Kidney epithelial cell (primary cell): ENCODE measurements at places on chromosomes 2 and 18. TPM values are rescaled to one million over a fixed set of nuclear protein-coding genes. Genes with fewer than 3 reads are reported as not detected.

DNA sequence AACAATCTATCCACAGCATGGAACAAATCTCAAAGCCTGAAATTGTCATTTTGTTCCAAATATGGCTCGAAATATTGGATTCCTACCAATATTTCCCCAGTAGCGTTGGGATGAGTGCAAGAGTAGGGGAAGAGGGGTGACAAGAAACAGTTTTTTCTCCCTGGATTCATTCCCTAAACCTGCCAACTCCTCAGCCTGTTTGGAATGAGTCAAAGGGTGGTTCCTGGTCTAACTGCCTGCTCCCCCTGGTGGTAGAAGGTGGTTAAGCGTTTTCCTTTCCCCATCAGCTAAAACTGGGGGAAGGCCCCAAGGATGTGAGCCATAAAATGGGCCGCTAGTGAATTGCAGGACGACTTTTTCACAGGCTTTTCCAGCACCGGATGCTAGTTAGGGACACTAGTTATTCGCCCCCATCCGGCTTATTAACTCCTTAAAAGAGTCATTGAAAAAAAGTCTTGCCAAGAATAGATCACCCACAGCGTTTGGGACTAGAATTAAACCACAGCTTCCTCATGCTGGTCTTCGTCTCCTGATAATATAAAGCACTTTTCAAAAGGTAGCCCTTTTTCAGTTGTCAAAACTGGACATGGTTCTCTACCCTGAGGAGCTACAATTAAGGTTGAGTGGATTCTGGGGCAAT lies 72.5 kb downstream of the DHRS9 start:
- no peak for DNase-seq

GRCh38 chr2:53477517-53477916 lies 290.1 kb upstream of the CHAC2 start:
- no peak for DNase-seq

GRCh38 chr18:39380866-39381265 lies 1815.3 kb upstream of the CELF4 start:
- no peak for DNase-seq

Gene METAP1D
- 6.3 and 8.5 TPM in 2 replicates for total RNA-seq

Gene MRPL33
- total RNA-seq: 121 and 139 TPM in 2 replicates

Gene HES6
- 49.7 and 50.1 TPM in 2 replicates for total RNA-seq

GRCh38 chr2:106030287-106031268 lies 163.5 kb downstream of the UXS1 start:
- DNase-seq: no peak

Gene ATG9A
- total RNA-seq: 46.1 and 58.0 TPM in 2 replicates

Gene AQP12A
- not detected in 2 replicates for total RNA-seq

Gene ACTG2
- 0.27 and 2.1 TPM in 2 replicates for total RNA-seq

Gene ZSWIM2
- total RNA-seq: not detected in 2 replicates

Gene UCN
- total RNA-seq: 1.6 and 1.7 TPM in 2 replicates

- no peak for DNase-seq
These were observed 312.0 kb downstream of the CELF4 start for GRCh38 chr18:37253394-37254235.

DNA sequence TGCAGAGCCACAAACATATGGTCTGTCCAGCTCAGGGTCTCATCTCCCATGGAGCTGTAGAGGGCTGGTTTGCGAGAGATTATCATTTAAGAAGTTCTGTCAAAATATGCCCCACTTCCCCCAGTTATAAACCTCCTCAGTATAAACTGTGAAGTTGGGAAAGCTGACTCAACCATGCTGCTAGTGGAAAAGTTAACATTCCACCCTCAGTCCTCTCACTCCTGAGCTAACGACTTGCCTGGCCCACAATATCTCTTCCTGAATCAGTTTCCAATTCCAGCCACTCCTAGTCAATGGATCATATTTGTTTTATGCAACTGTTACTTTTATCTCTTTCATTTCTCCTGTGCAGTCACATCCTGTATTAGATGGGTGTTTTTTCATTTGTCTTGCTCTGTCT lies 326.2 kb downstream of the SETBP1 start:
- no peak for DNase-seq

DNA sequence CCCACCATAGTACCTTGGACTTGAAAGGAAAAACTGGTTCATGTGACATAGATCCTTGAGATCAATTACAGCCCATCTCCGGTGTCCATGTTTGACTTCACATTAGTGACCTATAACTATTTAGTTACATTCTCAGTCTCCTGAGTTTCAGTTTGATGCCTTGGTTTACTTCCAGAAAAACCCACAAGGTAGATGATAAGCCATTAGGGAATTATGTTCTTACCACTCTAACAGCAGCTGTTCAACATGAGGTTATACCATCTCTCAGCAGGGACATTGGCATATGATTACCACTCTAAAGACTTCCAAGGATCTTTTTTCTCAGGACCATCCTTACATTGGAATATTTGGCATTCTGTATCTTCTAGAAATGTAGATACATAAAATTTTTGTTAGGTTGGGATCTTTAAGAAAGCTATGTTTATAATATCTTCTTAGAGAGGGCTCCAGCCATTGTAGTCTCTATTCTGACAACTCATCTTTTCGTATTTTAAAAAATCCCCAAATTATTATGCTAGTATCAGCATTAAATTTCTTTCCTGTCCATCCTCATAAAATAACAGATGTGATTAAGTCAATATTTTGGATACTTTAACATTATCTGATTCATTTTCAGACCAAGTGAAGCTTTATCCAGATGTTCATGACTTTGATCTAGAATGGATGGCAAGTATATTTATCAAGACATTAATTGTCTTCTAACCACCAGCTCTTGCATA lies 258.9 kb downstream of the RDH14 start:
- DNase-seq: no peak

DNA sequence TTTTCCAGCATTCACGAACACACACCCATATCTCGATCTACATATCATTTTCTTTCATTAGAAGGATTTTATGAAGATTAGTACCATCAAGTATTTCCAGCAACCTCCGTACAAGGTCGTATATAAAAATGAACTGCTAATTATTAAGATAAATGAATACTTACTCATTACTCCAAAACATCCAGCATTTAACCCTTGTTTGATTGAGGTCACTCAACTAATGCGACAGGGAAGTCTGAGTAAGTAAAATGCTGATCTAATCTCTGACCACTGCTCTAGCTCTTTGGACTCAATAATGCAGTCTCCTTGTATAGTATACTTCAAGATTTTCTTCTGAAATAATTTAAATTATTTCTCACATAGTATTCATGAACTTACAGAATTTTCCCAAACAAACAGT lies 2.0 kb downstream of the ABHD3 start:
- DNase-seq: no peak

DNA sequence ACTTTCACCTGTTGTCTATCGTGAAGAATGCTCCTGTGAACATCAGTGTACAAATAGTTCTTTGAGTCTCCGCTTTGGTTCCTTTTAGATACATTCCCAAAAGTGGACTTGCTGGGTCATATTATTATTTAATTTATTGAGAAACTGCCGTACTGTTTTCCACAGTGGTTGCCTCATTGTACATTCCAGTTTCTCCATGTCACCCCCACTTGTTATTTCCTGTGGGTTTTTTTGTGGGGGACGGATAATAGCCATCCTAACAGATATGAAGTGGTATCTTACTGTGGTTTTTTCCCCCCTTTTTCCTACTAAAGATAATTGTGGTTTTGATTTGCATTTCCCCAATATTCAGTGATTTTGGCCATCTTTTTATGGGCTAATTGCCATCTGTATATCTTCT lies 53.8 kb downstream of the SMCHD1 start:
- no peak for DNase-seq

Gene CMPK2
- total RNA-seq: 9.0 and 9.8 TPM in 2 replicates

GRCh38 chr2:240572141-240573031 lies 4.1 kb downstream of the RNPEPL1 start:
- DNase-seq: no peak

DNA sequence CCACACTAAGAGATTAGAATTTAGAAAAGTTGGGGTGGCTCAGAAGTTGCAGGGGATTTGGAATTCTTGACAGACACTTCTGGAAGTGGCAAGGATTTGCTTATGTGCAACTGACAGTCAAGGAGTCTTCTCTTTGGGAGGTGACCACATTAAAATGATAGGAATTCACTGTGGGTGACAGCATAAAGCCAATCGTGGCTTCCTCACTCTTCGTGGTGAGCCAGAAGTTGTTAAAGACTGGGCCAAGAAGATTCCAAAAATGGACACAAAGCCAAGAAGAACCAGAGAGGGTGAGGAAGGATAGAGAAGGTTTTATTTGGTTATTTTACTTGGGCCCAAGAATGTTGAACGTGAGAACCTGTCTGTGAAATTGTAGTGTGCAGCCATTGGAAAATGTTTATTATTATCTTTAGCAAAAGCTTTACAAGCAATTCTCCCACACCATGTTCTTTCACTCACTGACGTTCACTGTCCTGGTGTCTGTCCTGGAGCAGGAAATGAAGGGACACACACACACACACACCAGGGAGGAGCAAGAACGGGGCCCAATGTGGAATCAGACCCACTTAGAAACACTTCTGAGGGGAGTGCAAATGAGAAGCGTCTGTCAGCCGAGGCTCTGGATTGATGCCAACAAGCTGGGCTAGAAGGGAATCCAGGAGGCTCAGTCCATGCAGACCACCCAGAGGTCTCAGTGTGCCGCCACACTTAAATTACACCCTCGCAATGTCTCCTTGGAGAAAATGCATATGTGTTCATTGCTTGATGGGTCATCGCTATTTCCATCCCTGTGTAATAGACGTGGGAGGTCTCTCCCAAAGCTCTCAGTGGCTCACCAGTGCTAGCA lies 37.2 kb downstream of the STEAP3 start:
- DNase-seq: no peak

DNA sequence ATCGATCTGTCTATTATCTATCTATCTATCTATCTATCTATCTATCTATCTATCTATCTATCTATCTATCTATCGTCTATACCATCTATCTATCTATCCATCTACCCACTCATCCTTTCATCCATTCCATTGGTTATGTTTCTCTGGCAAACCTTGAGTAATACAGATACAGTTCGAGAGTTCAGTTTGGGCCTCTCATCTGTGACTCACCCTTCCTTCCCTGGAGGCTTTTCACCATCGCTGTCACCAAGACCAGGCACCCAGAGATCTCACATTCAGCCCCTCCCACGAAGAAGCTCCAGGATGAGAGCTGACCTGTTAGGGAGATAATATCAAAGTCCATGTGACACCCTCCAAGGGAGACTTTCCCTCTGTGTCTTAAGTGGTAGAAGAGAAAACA lies 164.1 kb upstream of the CELF4 start:
- no peak for DNase-seq

DNA sequence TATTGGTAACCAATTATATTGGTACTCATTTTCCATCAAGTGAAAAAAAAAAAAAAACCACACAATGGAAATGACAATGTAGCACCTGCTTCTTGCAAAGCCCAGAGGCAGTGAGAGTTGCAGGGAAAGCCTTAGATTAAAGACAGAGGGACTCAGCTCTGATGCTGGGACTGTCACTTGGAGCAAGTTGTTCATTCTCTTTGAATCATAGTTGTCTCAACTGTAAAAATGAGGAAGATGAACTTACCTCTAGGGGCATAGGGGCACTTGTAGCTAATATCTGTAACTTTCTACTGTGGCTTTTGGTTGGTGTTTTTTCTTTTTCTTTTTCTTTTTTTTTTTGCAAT lies 81.4 kb upstream of the LPIN2 start:
- DNase-seq: no peak

DNA sequence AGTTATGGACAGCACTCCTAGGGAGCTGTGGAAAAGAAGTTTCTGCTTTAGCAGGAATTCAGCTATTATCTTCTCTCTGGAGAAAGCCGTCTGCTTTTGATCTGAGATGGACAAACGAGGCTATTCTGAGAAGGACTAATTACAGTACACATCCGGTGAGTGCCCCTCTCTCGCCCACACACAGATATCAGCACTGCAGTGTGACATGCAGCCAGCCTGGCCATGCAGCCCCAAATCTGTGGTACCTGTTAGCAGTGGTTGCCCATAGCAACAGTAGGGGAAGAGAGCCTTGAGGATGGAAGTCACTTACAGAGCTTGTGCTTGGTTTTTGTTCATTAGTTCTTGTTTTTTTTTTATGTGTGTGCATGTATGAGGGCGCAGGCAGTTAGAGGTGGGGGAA lies 73.9 kb upstream of the TRIB2 start:
- DNase-seq: no peak

Gene NYAP2
- not detected in 2 replicates for total RNA-seq

DNA sequence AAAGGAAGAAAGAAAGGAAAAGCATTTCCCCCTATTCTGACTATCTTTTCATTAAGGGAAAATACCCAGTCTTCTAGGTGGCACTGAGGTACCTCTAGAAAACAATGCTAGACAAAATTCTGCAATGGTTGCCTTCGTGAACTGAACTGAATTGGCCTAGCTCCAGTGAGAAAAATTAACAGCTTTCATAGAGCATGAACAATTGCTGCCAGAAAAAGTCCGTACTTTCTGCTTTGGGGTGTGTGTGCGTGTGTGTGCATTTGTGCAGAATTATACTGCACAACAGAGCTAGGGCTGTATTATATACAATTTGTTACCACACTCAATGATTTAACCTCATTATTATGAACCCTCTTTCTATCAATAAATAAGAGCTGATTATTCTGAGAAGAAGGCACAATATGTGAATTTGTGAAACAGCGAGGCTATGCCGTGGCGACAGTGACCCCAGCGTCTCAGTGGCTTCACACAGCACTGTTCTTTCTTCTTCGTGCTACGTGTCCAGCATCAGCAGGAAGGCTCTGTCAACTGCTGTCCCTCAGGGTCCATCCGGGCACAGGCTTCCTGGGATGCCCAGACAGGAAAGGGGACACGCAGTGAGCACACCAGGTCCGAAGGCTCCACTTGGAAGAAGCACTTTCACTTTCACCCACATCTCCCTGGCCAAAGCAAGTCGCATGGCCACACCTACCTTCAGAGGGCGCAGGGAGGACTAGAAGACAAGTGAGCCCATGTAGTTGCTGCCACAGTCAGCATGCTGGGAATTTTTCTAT lies 47.5 kb downstream of the PTGR3 start:
- no peak for DNase-seq

Gene GDF7
- 0.04 and 0.07 TPM in 2 replicates for total RNA-seq

Gene MC4R
- 0.55 TPM in 1 of 2 replicates, not detected in the other for total RNA-seq

Gene CHST9
- 0.08 TPM in 1 of 2 replicates, not detected in the other for total RNA-seq

GRCh38 chr2:104849618-104850141 lies 4.2 kb upstream of the POU3F3 start:
- no peak for DNase-seq

Gene SLC39A10
- total RNA-seq: 46.6 and 47.0 TPM in 2 replicates

DNA sequence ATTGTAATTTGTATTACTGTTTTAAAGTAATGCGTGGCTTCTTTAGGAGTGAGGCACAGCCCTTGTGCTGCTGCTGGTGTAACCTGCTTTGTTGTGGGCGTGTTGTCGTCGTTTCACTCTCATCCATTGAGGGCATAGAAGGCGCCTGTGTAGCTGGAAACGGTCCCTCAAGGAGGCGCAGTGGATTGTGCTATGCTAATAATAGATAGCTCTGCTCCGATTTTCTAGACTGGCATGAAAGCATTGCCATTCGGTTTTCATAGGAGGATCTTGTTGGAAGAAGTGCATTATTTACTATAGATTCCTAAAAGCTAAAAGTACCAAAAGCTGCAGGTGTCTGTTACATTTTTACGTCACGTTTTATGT lies 17.9 kb downstream of the RAB12 start:
- no peak for DNase-seq

DNA sequence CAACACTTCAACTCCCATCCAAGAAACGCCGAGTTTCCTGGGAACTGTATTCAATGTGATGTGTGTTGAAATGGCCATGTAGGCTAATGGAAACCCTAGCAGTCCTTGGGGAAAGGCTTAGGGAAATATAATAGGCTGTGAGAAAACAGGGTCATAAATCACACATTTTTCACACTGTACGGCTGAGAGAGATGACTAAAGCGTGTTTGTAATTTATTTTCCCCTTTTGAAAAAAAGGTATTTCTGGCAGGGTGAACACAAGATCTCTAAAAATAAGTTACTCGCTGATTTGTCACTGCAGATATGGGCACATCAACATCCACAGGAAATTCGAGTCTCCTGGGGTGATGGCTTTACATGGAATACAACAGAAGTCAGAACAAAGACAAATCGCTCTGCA lies 109.6 kb upstream of the ST6GAL2 start:
- no peak for DNase-seq
